ENCODE measurements at places on chromosomes 6 and 20.

GRCh38 chr6:100281471-100281901 is 183.2 kb downstream of the SIM1 start:
- DNase-seq, result no peak

GRCh38 chr6:10460096-10460495 is 45.2 kb upstream of the TFAP2A start:
- peak; percentile 82 for DNase-seq

DNA sequence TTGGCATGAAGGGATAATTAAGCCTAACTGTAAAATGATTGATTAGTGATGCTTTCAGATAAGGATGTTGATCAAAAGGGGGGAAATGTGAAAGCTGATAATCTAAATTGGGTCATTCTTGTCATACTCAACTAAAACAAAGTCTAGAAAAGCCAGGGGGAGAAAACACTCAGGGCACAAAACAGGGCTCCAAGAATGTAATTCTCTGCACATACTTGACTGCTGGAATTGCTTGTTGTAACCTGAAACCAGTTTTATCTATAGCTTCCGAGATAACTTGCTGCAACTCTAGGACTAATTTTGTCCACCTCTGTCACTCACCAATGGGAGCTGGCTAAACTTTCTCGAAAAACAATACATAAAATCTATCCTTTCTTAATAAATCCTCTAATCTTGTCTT is 310.3 kb downstream of the CLVS2 start:
- no peak for DNase-seq

GRCh38 chr20:8951164-8951563 is 117.7 kb upstream of the PLCB4 start:
- DNase-seq, result no peak

- DNase-seq, result no peak
Observed at GRCh38 chr20:23225407-23226060, 125.1 kb upstream of the NXT1 start.

GRCh38 chr6:36643977-36644376 is 34.5 kb upstream of the CDKN1A start:
- DNase-seq, result no peak

GRCh38 chr20:3995067-3995748 is 20.1 kb downstream of the RNF24 start:
- no peak for DNase-seq

GRCh38 chr6:27495386-27496135 is 22.7 kb upstream of the ZNF184 start:
- DNase-seq, result peak; percentile 64

GRCh38 chr6:22892452-22892851 is 323.1 kb downstream of the HDGFL1 start:
- no peak for DNase-seq

DNA sequence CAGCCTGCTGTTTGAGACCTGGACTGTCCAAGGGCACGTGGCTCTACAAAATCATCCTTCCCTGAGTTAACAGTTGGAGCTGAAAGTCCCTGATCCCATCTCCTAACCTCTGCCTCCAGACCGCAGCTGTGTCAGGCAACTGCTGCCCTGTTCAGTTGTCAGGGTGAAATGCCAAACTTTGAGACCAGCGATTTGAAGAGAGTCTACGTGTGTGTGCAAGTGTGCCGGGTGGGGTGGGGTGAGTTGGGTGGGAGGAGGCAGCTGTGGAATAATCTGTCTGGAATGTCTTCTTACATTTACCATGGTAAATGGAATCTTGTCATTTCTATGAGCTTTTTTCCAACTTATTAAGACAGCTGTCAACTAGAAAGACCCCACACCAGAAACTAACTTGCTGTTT is 81.0 kb upstream of the FAM8A1 start:
- no peak for DNase-seq

GRCh38 chr20:57194154-57194553 is 72.3 kb downstream of the BMP7 start:
- no peak for DNase-seq

DNA sequence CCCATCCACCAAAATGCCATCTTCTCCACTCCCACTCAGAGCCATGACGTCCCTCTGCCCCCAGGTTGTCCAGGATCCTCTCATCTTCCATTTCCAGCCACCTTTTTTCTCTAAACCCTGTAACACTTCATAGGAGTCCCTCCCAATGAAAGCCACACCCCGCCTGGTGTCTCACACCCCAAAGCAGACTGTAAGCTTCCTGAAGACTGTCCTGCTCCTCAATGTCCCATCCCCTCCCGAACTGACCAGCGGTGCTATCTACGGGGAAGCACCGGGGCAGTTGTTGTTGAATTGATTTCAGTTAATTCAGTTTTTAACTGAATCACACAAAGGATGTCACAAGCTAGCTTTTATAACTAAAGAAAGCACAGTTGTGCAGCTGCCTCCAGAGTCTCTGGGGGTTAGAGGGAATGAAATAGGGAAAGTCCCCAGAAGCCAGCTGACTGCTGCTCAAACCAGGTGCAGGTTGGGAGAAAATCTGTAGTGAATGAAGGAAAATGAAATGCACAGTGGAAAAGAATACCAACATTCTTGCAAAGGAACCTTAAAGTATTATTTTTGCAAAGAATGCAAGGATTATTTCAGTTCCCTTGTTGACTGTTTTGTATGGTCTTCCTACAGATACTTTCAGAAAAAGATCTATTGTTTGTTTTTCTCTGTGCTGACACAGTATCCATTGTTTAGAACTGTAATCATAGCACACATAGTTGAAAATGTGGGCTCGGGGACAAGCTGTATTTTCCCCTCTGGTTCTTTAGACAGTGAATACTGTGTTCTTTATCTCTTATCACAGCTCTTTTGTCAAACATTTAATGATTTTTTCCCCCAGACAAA is 222.6 kb upstream of the QKI start:
- no peak for DNase-seq

DNA sequence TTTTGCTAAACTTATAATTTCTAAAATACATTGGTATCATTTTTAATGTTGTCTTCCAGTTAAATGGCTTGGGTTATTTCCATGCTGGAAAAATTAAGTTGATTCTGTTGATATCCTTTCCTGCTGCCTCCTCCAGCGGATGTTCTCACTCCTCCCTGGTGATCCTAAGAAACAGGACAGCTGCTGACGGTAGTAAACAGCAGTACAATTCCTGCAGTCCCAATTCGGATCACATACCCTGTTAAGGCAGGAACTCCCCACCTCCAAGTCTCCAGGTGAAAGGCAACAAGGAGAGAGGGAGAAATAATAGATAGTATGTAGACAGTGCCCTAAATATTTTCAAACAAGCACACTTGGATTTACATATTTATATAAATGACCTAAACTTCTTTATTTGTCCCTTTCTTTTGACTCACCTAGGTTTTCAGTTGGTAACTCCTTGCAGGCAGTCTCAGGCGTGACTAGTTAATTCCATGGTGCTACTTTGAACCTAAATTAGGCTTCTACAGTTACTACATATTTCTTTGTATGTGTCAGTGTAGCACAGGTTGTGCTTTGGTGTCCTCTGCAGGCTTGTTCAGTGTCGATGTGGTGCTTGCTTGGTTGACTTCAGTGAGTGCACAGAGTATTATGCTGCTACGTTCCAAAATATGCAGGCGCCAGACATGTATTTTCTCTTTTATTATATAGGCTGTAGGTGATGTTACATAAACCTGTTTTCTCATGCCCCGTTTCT is 126.0 kb downstream of the ADGRB3 start:
- no peak for DNase-seq

DNA sequence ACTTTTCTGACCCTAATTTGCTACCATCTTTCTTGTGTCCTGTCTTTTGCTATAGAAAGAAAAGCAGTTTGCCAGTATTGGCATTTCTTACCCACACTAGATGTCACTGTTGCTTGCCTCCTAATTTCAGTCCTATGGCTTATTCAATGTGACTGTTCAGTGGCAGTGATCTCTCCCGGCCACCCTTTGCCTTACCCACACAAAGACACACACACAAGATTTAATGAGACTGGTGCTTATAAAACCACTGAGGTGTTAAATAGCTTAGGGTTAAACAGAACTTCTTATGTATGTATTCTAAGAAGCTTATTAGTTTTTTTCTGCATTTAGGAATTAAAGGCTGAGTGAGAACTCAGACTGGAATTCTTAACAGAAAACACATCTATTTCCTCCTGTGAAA is 233.6 kb upstream of the ASCC3 start:
- DNase-seq, result no peak

GRCh38 chr6:159217595-159218275 is 48.5 kb downstream of the FNDC1 start:
- peak; percentile 4 for DNase-seq

DNA sequence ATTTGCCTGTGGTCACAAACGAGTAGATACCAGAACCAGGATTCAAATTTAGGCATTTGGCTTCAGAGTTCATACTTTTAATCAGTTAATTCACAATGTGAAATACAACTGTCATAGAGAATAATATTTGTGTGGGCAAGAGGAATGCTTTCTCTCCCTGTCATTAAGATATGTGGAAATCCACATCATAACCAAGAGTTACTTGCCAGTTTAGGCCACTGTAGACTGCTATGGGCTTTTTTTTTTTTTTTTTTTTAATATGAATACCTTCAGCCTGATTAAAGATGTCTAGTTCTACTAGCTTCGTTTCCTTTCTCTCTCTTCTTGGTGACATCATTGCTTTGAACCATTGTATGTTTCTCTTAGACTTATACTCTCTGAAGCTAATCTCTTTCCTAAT is 244.9 kb downstream of the ZFAND3 start:
- no peak for DNase-seq

- peak; percentile 26 for DNase-seq
Observed at GRCh38 chr6:45920819-45921511, 94.7 kb downstream of the CLIC5 start.

DNA sequence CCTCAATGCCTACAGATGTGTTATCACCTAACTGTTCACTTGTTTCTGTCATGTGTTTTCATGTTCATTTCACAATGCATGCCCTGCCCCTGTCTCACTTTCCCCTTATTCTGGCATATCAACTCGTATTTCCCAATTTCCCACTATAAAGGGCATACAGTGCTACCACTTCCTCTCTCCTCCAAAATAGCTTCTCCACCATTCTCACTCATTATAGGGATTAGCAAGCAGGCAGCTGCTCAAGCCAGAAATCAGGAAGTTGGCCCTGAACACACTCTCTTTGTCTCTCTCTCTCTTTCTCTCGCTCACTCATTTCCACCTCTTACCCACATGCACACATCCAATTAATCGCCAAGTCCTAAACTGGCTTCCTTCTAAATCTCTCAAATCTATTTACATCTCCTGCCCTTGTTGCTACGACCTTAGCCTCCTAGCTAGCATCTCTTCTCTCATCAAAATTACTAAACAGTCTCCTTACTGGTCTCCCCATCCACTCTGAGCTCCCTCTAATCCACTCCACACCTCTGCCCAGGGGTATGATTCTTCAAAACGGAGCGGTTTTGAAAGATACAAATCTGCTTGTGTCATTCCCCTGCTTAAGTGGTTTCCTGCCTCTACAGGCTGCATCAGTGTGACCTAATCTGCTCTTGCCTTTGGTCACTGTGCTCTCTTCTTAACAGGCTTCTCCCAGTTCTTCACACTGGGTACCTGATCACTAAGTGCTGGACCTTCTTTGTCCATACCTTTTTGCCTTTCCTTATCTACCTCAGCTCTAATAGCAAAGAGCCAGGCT is 196.2 kb downstream of the BTBD9 start:
- DNase-seq, result no peak

- DNase-seq, result no peak
Observed at GRCh38 chr6:46828939-46829338, 35.8 kb downstream of the MEP1A start.

- no peak for DNase-seq
Observed at GRCh38 chr6:111503660-111504059, 20.6 kb upstream of the REV3L start.

GRCh38 chr6:147709396-147710272 is 201.1 kb downstream of the SAMD5 start:
- DNase-seq, result no peak

GRCh38 chr6:118319894-118320649 is 228.0 kb upstream of the PLN start:
- no peak for DNase-seq

GRCh38 chr6:32529697-32530430 is at the start of gene HLA-DRB5:
Gene HLA-DRB5 (minus strand): TSS chr6:32530287. CDS start chr6:32530224, 63 bp downstream.
- DNase-seq, result peak; percentile 58

- no peak for DNase-seq
Observed at GRCh38 chr20:41091927-41092326, 45.4 kb upstream of the PLCG1 start.

DNA sequence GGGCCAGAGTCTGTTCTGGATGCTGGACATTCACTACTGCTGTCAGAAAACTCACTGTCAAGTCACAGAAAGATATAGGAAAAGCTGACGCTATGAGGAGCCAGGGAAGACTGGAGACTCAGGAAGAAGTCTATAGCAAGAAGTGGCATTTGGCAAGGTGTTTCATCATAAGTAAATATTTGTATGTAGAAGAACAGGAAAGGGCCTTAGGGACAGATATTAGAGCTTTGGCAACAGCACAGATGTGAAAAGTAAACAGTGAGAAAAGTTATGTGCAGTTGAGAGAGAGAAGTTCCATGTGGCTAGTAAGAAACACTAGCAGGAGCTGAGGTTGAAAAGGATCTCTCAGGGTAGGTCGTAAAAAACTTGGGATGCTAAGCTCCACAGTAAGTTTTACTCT is 868.9 kb downstream of the PHF3 start:
- no peak for DNase-seq

- no peak for DNase-seq
Observed at GRCh38 chr6:99810295-99810694, 183.7 kb downstream of the MCHR2 start.

- no peak for DNase-seq
Observed at GRCh38 chr20:9514461-9515213, at the start of gene LAMP5. Gene LAMP5 (plus strand): TSS chr20:9514590. CDS start chr20:9514853, 263 bp downstream.

DNA sequence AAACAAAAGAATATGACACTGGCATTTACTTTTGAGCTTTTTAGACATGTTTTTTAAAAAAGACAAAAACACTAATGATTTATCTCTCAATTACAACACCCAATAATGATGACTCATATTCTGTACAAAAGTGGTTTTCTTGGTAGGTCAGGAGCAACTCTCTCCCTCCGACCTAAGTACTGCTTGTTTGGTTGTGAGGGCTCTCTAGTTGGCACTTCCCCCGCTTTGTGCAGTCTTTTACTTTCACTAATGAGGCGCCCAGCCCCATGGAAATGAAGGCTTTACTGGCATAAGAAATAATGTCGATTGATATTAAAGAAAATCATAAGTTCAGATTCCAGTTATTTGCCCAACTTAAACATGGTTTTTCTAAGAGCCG is 1.3 kb downstream of the KPNA5 start:
- DNase-seq, result peak; percentile 27

- DNase-seq, result no peak
Observed at GRCh38 chr20:35291654-35292503, at the start of gene FAM83C. Gene FAM83C (minus strand): TSS chr20:35292425. CDS start chr20:35292304, 121 bp downstream.

DNA sequence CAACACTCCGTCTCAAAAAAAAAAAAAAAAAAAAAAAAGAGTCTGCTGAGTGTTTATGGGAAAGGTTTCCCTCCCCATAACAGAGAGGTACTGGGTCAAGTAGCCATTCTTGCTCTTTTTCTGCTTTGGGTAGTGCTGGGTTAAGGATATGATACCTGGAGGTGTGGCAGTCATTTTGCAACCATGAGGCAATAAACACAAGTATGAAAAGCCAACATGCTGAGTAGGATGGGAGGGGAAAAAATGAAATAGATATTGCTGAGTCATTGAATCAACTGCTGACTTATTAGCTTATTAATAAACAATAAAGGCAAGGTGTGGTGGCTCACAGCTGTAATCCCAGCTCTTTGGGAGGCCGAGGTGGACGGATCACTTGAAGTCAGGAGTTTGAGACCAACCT is 2.3 kb upstream of the TOMM34 start:
- DNase-seq, result no peak
